T follicular helper cell (primary cell): ENCODE measurements at places on chromosomes 5 and 9.

DNA sequence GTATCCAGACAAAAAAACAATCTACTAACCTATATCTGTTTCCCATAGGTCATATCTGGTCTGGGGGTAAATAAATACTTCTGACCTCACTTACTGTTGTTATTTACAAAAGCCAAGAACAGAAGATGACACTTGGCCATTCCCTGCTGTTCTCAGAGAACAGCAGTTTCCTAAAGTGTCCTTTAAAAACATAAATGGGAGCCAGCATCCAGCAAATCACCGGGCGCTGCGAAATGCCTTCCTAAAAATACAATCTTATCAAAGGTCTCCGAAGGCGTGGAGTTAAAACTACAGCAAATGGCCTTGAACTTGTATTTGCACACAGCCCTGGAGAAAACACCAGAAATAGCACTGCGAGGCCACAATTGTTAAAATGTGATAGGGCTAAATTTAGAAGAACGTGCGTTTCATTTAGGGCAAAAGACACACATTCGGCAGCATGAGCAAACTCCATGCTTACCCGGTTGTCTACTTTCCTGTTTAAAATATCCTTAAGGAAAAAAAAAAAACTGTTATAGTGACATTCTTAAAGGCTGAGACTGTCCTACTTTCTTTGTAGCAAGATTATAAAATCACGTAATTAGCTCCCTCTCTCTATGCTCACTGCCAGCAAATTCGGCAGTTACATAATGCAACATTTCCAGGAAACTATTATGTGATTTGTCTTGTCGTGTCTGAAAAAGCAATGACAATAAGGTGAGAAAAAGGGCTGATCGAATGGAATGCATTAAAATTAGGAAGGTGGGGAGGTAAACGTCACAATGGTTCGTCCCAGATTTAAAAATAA lies 1.5 kb downstream of the NFIL3 start:
- no peak for DNase-seq

DNA sequence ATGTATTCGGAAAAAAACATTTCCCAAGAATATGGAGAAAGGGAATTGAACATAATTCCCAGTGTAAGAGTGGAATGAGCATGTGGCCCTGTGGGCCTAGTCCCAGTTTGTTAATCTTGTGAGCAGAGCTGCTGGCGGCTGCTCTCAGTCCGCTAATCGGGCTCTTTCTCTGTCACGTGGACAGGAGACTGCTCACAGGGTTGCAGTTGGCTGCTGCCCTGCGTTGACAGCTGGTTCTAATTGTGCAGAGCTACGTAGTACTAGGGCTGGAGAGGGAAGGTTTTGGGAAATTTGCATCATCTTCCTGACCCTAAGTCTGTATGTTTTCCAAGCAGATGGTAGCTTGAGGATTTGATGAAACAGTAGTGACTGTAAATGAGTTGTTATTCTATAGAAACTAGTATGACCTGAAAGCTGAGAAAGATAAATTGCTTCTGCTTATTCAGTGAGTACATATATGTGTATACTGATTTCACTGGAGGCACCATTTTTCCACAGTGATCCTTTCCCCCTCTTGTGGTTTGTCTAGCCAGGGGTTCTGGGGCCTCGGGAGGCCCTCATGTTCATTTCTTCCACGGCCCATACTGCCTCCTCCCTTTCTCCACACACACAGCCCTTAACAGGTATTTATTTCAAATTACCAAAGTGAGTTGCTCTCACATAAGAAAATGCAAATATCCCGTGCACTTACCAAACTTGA lies 100.6 kb downstream of the ANGPTL2 start:
- no peak for DNase-seq

DNA sequence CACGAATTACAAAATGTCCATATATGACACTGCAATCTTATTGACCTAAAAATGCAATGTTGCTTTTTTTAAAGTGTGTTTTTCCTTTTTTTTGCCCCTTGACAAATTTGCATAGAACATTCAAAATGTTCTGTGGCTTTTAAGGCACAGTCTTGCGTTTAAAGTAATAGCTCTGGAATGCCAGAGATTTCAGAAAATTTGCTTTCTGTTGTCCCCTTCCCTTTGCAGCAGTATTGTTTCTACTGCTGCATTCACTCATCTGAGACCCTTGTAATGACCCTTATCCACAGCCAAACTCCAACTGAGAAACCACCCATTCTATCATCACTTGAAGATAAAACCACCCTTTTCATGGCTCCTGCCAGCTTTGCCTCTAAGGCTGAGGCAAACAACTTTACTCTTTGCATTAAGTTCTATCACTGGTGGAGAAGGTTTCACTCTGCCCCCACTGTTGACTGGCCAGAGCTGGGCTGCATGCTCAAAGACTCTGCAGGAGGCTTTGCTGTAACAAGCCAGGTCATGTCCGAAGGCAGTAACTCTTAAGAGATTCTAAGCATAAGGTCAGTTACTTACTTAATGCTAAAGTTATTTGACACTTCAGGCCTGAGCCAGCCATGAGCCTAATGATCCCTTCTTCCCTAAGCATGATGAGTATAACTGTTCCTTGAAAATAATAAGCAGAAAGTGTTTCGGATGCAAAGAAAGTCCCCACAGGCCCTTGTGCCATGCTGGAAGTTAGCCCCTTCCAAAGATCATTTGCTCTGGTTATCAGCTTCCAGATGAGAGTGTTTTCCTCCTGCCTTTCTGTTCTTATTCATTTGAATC lies 101.9 kb downstream of the CD180 start:
- DNase-seq: no peak

DNA sequence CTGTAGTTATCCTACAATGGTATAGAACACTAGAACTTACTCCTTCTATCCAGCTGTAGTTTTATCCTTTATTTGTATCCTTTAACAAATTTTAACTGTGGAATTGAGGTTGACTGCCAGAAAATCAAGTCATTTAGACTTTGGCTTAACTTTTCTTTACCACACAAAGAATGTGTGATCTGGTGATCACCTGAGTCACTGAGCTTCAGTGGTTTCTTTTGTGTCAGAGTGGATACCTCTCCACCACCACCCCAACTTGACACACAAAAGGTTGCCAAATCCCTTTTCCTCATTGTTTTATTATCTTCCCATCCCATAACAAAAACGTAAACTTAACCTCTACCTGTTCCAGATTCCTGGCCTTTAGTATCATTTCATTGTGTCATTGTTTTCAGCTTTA lies 5.5 kb downstream of the OTULIN start:
- DNase-seq: no peak

DNA sequence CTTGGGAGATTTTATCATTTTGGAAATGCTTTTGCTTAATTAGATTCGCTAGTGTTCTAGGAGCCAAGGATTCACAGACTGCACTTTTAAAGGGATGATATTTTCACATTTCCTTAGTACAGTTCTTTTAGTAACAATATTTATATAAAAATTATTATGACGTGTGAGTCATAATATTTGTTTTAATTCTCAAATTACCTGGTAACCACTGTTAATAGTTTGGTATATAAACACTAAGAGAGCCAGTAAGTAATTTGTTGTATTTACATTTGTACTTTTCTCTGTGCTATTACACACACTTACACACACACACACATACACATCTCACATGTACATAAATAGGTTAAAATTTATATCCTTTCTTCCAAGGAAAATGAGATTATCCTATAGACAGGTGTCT lies 58.8 kb upstream of the RAD23B start:
- DNase-seq: no peak

DNA sequence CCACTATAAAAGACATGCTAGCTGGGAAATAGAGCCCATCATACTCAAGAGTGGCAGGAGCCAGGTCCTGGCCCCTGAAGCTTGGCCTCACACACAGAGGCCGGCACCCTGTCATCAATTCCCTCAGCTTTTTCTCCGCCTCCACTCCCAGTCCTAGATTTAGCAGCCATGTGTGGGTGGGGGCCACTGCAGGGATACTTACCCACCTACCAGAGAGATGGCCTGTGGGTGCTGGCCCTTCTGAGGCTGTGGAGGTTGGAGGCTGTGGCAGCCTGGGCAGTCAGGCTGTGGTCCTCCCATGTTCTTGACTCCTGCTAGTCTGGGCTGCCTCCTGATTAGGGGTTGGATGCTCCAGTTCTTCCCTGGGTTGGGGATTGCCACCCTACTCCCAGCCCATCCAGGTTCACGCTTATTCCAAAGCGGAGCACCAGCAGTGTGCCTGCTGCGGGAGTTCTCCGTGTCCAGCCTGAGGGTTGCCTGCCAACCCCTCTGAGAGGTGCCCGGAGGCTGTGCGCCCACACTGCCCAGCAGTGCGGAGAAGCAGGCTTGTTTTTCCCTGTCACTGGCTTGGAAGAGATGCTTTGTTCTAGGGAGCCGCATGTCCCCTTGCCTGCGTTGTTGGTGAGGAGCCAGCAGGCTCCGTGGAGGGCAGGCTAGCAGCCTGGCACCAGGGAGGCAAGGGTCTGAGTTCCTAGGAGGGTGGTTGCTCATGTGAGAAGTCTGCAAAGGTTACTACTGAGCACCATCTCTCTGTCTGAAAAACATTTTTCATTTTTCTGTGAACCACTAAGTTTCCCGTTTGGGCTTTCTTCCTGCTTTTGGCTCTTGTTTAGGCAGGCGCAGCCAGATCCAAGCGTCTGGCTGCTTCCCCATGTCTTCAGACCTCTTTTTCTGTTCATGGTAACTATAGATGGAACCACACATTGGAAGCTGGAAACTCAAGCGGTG lies 7.5 kb downstream of the SLC22A5 start:
- no peak for DNase-seq

DNA sequence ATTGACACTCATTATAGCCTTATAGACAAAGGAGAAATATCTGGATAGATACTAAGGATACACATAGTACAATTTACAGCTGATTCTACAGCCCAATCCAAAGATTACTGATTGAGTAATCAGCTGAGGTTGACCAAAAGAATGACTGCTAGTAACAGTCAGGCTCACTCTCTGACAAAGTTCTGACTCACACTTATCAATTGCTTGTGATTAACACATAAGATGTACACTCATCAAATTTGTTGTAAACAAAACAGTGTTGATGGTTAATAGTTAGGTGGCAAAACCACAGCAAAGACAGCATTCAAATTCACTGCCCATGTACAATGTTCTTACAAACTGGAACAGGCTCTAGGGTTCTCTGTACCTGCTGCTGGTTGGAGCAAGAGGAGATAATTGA lies 422.7 kb downstream of the TLE1 start:
- no peak for DNase-seq

GRCh38 chr9:76271755-76272154 lies 122.5 kb downstream of the RFK start:
- DNase-seq: no peak

GRCh38 chr9:107280543-107280942 lies 2.5 kb upstream of the RAD23B start:
- DNase-seq: no peak

DNA sequence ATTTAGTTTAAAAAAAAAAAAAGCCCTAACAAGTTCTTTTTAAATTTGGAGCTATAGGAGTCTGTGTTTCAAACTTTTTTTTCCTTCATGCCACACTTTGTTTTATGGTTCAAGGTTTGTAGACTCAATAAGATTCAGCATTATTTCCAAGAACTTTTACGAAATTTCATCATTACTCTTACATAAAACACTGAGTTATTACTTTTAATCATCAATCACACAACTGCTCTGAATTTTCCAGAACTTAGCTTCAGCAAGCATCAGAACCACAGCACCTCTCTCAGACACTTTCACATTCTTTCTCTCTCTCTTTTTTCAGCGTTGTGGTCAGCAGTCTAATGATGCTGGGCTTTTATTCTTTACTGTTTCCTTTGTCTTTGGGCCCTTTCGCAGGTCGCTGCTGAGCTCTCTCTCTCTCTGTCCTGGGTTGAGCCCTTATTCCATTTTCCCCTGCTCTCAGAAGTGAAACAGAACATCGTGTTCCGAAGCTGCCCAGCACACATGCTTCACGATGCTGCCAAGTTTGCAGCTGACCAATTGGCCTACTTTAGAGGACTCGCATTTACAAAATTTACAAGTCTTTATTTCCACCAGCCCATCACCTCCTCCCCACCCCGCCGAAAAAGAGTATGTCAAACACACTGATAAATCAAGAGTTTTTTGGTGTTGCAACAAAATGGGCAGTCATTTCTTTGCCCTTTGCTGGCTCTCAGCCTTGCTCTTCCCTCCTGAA lies 44.6 kb upstream of the PIK3R1 start:
- no peak for DNase-seq

- DNase-seq: no peak
Measured at GRCh38 chr5:124519396-124519795, 227.0 kb downstream of the ZNF608 start.

GRCh38 chr9:109707355-109707754 lies 72.6 kb upstream of the PALM2AKAP2 start:
- no peak for DNase-seq

DNA sequence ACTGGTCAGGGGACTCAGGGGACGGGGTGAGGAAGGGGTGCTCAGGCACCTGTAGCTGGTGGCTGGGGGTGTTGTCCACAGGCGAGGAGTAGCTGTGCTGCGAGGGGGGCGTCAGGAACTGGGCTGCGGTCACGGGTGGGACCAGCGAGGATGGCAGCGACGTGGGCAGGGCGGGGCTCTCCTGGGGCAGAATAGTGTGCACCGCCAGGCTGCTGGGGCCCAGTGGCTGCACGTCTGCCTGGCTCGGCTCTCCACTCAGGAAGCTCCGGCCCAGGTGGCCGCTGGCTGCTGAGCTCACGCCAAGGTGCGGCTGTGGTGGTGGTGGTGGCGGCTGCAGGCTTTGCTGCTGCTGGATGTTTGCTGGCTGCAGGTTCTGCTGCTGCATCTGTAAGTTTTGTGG lies 13.3 kb upstream of the SEC16A start:
- DNase-seq: no peak

DNA sequence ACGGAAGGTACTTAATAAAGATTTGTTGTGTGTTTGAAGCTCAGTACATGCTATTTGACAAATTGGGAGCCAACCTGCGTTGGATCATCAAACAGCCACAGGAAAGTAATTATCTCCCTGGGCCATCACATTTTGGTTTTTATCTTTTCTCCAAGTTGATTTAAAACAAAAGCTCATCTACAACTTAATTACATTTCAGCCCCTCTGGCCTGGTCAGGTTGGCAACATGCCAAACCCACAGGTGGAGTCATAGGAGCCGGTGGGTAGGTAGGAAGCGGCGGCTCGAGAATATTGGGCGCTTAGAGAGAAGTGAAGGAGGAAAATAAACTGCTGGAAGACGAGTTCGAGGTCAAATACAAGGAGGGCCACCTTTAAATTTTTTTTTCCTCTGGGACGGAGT lies 64.9 kb upstream of the FANCC start:
- no peak for DNase-seq

DNA sequence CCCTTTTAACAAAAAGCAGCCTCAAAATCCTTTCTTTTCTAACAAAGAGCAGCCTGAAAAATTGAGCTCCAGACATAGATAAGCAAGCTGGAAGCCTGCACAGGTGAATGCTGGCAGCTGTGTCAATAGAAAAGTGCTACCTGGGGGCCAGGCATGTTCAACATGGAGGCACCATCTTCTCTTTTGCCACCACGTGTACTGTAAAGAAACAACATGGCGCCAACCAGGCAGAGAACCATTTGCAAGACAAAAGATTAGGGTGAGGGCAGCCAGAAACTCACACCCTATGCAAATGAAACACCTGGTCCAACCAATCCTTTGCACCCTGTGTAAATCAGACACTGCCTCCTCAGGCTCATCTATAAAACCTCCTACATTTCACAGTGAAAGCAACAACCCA lies 96.0 kb downstream of the ACTL7B start:
- no peak for DNase-seq
